ENCODE measurements at places on chromosomes 16 and 17.

GRCh38 chr16:48537275-48537674, 72.7 kb downstream of the N4BP1 start:
- DNase-seq, result no peak

- DNase-seq, result no peak
Measured at GRCh38 chr17:75601057-75601987, 13.7 kb downstream of the MYO15B start.

- no peak for DNase-seq
Measured at GRCh38 chr17:20211246-20211645, 202.1 kb downstream of the SPECC1 start.

DNA sequence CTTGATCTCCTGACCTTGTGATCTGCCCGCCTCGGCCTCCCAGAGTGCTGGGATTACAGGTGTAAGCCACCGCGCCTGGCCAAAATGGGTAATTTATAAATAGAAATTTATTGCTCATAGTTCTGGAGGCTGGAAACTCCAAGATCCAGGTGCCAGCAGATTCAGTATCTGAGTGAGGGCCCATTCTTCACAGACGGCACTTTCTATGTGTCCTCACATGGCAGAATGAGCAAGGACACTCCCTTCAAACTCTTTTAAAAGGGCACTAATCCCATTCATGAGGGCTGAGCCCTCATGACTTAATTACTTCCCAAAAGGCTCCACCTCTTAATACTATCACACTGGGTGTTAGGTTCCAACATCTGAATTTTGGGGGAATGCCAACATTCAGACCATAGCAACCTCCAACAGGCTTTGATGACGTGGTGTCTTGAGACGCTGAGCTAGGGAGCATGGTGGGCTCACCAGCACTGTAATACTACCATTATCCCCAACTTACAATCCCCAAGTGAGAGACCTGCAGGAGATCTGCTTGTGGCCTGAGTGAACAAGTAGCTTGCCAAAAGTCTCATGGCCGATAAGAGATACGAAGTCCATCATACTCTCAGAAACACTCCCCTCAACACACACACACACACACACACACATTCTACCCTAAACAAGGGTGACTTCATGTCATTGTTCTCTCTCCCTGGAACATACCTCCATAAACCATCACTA, 8.5 kb downstream of the CMTM4 start:
- DNase-seq, result no peak

DNA sequence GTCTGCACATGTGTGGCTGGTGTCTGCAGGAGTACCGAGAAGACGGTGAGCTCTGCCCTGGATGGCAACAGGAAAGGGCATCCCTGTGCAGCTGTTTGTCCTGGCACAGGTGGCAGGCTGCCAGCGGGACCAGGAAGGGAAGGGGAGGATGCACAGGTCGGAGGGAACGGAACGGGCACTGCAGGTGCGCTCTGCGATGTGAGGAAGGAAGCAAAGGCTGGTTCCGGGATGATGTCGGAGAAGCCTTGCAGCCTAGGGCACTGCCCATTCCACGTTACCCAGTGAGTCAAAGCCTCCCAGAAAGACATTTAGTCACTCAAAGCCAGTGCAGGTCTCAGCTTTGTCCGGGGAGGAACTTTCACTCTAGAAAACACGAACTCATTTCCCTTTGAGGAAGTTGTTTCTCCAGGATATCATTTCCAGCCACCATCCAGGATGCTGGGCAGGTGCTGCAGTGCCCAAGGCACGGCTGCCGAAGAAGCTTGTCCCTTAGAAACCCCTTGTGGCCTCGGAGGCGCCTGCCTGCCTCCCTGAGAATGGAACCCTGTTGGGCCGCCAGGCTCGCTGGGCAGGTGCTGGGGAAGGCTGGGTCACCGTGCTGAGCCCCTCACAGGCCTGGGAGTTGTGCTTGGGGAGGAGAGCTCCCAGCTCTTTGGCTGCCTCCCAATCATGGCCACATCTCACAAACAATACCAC, 4.5 kb upstream of the TMEM235 start:
- no peak for DNase-seq

DNA sequence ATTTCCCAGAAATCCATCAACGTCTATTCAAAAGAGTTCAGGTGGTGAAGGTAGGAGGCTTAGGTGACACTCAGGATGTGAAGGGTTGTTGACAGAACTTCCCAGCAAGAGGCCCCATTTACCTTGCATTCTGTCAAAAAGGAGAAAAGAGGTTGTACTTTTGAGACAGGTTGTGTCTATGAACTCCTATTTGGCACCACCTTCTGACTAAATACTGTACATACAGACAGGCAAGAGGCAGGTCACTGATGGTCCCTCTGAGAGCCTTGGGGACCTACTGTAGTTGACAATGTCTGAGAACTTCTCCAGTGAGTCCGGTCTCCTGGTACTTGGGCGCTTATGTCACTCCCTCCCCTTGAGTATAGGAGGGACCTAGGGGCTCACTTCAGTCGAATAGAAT, 479.3 kb upstream of the ZFHX3 start:
- DNase-seq, result no peak

DNA sequence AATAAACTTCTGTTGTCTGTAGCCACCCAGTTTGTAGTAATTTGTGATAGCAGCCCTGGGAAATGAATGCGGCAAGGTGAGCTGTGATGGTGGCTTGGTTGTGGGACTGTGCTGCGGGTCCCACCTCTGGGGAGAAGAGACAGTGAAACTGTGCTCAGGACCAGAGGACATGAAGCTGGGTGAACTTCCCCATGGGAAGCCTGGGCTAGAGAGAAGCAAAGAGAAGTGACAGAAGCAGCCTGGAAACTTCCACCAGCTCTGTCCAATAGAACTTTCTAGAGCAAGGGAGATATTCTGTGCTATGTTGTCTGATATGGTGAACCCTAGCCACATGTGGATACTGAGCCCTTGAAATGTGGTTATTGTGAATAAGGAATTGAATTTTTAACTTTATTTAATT, 51.5 kb upstream of the EMP2 start:
- no peak for DNase-seq

DNA sequence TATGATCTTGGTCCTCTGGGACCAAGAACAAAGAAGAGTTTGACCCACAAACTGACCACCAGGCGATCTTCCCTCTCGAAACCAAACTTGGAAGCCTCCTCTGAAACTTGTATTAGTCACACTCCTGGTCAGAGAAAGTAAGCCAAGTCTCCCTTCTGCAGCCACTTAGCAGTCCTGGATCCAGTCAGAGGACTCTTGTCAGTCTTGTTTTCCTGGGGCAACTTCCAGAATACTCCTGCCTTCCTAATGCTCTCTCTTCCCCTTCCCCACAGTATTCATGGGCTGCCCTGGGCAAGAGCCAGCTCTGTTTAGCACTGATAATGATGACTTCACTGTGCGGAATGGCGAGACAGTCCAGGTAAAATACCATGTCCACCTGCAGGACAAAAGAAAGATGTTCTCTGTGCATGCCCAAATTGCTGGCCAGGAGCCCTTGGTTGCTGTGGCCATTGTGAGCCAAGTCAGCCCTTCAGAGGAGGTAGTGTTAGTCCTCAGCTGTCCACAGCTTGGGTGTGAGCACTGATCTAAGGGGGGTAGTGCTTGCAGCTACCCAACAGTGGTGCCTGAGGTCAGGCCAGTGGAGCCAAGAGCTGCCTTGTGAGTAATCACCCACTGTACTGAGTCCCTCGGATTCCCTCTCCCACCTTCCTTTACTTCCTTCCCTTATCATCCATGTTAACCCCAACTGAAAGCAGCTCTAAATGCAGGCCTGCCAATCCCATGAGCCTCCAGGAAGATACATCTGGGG, 31.2 kb downstream of the CDH3 start:
- DNase-seq, result no peak

DNA sequence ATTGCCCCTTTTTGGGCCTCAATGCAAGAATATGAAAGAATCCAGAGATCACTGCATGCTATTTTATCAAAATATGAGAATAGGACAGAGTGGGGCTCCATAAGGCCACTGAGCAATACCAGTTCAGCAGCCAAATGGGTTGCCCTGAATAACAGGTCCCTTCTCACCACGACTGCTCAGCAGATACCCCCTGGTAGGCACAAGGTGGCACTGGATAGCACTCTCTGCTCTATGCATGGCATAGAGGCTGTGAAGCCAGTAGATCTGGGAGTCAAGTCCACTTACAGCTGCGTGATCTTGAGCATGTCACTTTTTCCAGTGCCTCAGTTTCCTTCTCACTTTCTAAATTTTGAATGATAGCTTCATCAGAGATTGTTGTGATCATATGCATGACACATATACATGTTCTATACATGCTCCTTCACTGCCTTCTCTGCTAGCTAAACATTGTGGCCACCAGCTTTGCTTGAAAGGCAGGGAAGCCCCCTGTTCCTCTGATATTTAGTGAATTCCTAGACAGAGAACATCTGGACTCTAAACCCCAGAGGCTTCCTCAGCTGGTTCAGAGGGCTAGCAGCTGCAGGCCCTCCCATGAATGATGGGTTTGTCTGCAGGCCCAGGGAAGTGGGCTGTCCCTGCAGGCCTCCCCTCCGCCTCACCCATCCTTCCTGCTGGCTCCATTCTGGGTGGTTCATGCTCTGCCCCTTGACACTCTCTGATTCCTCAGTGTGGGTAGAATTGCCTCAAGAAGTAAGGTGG, 84.9 kb upstream of the ASIC2 start:
- no peak for DNase-seq

- no peak for DNase-seq
Measured at GRCh38 chr16:53495325-53495724, 7.7 kb downstream of the AKTIP start.

GRCh38 chr17:82012640-82013295, 9.9 kb downstream of the CENPX start:
- no peak for DNase-seq

- no peak for DNase-seq
Measured at GRCh38 chr16:84700446-84701300, 873 bp downstream of the USP10 start.

DNA sequence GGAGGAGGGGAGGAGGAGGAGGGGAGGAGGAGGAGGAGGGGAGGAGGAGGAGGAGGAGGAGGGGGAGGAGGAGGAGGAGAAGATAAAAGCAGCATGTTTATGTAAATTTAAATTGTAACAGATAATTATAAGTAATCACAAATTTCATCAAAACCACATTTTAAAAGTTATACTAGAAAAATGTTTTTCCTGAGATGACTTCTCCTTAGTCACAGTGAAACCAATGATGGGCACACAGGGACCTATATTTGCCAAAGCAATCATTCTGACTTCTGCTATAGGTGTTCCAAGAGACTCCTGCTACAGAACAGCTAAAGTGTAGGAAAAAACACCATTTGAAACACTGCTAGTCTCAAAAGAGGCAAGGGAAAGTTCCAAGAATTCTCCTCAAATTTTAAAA, 66.4 kb downstream of the CEP95 start:
- DNase-seq, result no peak

GRCh38 chr16:49464877-49465504, 91.4 kb downstream of the C16orf78 start:
- DNase-seq, result no peak

DNA sequence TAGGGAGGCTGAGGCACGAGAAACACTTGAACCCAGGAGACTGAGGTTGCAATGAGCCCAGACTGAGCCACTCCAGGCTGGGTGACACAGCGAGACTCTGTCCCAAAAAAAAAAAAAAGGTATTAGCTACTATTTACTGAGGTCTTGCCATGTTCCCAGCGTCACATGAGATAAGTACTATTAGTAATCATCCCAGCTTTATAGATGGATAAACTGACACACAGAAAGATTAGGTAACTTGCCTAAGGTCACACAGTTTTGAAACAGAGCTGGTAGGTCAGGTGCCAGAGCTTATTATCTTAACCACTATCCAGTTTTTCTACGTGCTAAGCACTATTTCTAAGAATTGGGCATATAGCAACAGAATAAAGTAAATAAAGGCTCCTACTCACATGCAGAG, 51.6 kb downstream of the TEX14 start:
- DNase-seq, result no peak

- DNase-seq, result no peak
Measured at GRCh38 chr16:4660454-4661007, 32.8 kb upstream of the NUDT16L1 start.

DNA sequence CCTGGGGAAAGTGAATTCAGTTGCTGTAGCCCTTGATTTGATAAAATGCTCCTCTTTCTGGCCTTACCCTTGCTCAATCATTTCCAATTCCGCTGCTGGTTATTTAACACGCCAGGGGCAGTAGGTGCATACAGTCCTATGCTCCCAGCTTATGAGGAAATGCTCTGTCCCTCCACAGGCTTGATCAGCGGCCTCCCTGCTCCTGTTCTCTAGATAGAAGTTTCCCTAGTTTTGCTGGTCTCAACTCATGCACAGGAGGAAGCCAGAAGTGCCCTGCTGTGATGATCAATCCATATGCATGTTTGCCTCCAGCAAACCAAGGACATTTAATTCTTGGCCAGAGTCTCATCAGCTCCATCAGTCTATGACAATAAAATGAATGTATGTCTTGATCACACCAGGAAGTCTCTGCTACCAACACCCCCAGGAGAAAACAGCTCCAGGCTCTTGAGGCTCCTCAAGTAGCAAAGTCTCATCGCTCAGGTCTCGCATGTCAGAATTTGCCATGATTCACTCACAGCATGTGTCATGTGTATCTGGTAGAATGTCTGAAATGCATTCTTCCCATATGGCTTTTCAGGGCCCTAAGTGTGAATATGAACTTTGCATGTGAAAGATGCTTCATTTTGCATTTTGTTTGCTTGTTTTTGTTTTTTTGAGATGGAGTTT, 208.9 kb downstream of the CDH13 start:
- no peak for DNase-seq

DNA sequence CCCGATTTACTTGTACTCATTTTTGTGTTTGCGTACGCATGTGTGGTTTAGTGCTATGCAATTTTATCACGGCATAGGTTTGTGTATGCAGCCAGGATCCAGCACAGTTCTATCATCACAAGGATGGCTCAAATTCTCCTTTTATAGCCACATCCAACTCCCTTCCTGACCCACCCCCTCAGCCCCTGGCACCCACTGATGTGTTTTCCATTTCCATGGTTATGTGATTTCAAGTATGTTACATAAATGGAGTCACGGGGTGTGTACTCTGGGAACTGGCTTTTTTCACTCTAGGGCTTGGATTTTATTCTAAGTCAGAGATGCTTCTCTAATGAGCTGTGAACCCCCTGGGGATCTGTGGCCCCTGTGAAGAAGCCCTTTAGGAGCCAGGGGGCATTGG, 16.8 kb downstream of the IL4R start:
- peak; percentile 94 for DNase-seq

DNA sequence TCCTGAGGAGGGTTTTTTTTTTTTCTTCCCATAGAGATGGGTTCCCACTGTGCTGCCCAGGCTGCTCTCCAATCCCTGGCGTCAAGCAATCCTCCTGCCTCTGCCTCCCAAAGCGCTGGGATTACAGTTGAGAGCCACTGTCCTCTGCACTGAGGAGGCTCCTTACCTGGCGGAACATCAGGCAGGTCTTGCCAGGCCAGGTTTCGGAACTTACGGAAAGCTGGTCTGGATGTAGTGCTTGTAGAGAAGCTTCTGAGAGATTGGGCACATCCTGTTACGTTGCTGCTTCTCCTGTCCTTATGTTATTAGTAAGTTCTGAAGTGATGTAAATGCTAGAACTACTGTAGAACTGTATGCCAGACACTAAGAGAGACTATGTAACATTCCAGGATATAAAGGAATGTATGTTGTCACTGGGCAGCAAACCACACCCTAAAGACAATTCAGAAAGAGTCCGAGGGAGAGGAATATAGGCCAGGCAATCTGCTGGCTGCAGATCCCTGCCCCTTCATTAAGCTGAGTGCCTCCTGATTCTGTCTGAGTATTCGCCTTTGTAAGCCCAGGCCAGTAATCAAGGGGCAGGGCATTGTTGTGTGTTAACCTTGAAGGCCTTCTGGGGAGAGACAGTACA, 21.1 kb downstream of the ETV4 start:
- no peak for DNase-seq

All from AG09319 (cell line).